ENCODE measurements at places on chromosomes 6 and 20.

GRCh38 chr6:45654673-45655072 is 276.9 kb upstream of the SUPT3H start:
- H3K27me3 ChIP-seq = no peaks in the 10 kb centered on the region
- no peaks in the 10 kb centered on the region for H3K4me1 ChIP-seq
- DNase-seq = no peak
- no peak overlapping the region for H3K4me3 ChIP-seq
- no peak overlapping the region for H3K27ac ChIP-seq
- no peaks in the 10 kb centered on the region for H3K36me3 ChIP-seq

DNA sequence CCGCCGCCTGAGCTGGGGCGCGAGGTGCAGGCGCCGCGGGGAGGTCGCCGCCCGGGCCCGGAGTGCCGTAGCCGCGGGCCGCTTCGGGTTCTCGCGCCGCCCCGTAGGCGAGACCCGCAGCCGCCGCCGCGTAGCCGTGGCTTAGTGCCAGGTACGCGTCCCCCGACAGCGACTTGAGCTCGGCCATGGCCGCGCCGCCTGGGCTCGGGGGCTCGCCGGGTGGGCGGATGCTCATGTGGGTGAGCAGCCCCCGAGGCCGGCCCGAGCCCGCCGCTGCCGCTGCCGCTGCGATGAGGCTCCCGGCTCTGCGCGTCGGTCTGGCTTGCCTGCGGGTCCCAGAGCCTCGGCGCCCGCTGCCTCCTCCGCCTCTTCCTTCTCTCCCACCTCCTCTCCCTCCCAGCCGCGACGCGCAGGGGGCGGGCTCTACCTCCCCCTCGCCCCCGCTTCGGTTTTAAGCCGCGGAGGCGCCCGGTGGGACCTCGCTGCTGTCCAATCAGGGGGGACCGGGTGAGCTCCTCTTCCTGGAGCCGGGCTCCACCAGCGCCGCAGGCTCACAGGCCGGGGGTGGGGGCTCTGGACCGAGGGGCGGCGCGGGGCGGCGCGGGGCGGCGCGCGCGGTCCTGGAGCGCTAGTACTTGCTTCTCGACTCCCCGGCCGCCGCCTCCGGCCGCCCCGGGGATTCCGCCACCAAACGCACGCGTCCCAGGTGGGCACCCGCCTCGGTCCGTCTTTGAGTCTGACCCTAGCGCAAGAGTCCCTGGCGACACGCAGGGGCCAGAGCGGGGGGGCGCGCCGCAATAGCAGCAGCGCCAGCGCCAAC is at the start of gene BHLHE23:
TSS of gene BHLHE23 (minus strand) at position 425 of the 820 bp plus-strand sequence. CDS start at position 235, 190 bp downstream.
- H3K4me3 ChIP-seq = no peak within 1 kb of the TSS
- no peaks in the 10 kb centered on the region for H3K36me3 ChIP-seq
- H3K27me3 ChIP-seq = peaks cover 58% of the 10 kb centered on the region

DNA sequence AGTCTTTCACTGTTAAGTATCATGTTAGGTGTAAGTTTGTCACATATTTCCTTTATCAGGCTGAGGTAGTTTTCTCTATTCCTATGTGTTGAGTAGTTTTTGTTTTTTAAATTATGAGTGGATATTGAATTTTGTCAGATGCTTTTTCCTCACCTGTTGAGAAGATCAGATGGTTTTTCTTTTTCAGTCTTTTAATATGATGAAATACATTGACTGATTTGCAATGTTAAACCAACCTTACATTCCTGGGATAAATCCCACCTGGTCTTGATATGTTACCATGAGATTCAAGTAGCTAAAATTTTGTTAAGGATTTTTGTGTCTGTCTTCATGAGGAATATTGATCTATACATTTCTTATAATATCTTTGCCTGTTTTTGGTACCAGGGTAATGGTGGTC is 52.1 kb downstream of the FOXO3 start:
- H3K27me3 ChIP-seq = no peaks in the 10 kb centered on the region
- peaks cover 2% of the 10 kb centered on the region for H3K4me1 ChIP-seq
- H3K36me3 ChIP-seq = no peaks in the 10 kb centered on the region

GRCh38 chr20:55469074-55469473 is 536.2 kb downstream of the CBLN4 start:
- H3K27ac ChIP-seq = no peak overlapping the region
- no peaks in the 10 kb centered on the region for H3K27me3 ChIP-seq
- DNase-seq = no peak
- no peaks in the 10 kb centered on the region for H3K4me1 ChIP-seq

GRCh38 chr20:14634665-14635064 is 297.3 kb upstream of the FLRT3 start:
- no peak for DNase-seq
- H3K27ac ChIP-seq = no peak overlapping the region
- no peaks in the 10 kb centered on the region for H3K27me3 ChIP-seq
- H3K4me3 ChIP-seq = no peak overlapping the region
- H3K4me1 ChIP-seq = no peaks in the 10 kb centered on the region

- no peak for DNase-seq
- no peaks in the 10 kb centered on the region for H3K4me1 ChIP-seq
- no peak overlapping the region for H3K27ac ChIP-seq
- no peaks in the 10 kb centered on the region for H3K27me3 ChIP-seq
- no peak overlapping the region for H3K4me3 ChIP-seq
- no peaks in the 10 kb centered on the region for H3K36me3 ChIP-seq
Measured at GRCh38 chr20:12999201-12999600, 9.6 kb upstream of the SPTLC3 start.

DNA sequence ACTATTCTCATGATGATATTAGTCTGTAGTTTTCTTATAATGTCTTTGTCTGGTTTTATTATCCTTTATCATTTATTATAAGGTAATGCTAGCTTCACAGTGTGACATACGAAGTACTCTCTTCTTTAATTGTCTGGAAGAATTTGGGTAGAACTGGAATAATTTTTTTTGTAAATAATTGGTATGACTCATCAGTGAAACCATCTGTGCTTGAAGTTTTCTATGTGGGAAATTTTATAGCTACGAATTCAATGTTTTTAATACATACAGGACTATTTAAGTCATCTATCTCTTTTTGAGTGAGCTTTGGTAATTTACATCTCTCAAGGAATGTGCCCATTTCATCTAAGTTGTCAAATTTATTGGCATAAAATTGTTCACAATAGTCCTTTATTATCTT is 86.3 kb downstream of the SOD2 start:
- H3K27me3 ChIP-seq = no peaks in the 10 kb centered on the region
- no peak for DNase-seq
- no peaks in the 10 kb centered on the region for H3K4me1 ChIP-seq
- no peaks in the 10 kb centered on the region for H3K36me3 ChIP-seq
- H3K27ac ChIP-seq = no peak overlapping the region
- H3K4me3 ChIP-seq = no peak overlapping the region

DNA sequence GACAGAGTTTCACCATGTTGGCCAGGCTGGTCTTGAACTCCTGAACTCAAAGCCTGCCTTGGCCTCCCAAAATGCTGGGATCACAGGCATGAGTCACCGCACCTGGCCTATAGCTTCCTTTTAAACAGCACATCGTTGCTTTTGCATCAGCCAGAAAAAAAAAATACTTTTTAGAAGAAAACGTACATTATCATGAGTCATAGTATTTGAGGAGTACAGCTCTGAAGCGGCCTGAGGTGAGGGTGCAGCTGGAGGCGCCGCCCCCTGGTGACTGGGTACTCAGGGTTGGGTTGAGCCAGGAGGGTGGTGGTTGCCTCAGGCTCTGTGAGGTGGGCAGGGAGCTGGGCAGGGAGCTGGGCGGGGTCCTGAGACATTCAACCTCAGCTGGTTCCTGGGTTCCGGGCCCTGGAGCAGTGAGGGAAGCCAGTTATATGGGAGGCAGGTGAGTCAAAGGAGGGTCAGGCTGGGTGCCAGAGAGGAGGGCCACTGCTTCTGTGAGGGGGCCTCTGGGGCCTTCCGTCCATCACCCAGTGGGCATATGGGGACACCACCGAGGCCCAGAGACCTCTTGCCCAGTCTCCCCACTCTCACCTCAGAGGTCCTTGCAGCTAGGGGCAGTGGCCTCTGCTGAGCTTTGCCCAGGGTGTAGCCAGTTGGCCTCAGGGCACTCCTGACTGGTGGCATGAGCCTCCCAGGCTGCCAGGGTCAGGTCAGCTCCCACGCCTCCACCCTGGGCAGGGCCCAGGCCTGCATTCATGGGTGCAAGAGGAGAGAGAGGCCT is 11.7 kb upstream of the ID1 start:
- no peaks in the 10 kb centered on the region for H3K36me3 ChIP-seq
- no peak for DNase-seq
- H3K4me3 ChIP-seq = no peak overlapping the region
- H3K27me3 ChIP-seq = no peaks in the 10 kb centered on the region
- H3K4me1 ChIP-seq = peaks cover 17% of the 10 kb centered on the region

DNA sequence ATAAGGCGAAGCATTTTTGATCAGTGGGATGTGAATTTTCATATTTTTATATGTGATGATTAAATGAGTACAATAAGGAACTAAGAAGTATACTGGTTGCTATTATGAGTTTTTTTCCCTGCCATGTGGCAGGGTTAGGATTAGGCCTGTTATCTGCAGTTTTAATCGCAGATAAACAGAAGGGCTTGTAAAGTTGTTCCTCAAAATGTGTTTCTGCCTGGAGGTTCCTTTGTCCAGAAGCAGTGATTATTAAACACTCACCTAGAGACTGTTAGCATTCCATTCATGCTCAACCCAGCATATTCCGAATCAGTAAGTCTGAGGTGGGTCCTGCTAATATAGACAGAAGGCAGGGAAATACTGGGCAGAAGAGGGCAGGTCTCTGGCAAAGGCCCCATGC is 316.0 kb downstream of the CLIC5 start:
- no peak overlapping the region for H3K27ac ChIP-seq
- H3K4me3 ChIP-seq = no peak overlapping the region
- H3K4me1 ChIP-seq = no peaks in the 10 kb centered on the region
- no peaks in the 10 kb centered on the region for H3K36me3 ChIP-seq

GRCh38 chr6:139600919-139601475 is 226.5 kb upstream of the CITED2 start:
- peaks cover 5% of the 10 kb centered on the region for H3K4me1 ChIP-seq
- H3K36me3 ChIP-seq = no peaks in the 10 kb centered on the region
- no peak overlapping the region for H3K4me3 ChIP-seq
- H3K27ac ChIP-seq = no peak overlapping the region
